ENCODE measurements at places on chromosomes 3 and 15. TPM values are rescaled to one million over a fixed set of nuclear protein-coding genes. Genes with fewer than 3 reads are reported as not detected.

CHRM5 gene
- not detected for total RNA-seq

ZKSCAN7 gene
- 1.4 TPM for total RNA-seq

SOX2 gene
- 24.8 TPM for total RNA-seq

PHLDB2 gene
- 38.4 TPM for total RNA-seq

FAM107A gene
- total RNA-seq, result not detected

DUOX2 gene
- 0.99 TPM for total RNA-seq

FSTL1 gene
- 69.8 TPM for total RNA-seq

ZBTB38 gene
- 35.3 TPM for total RNA-seq

TIGIT gene
- total RNA-seq, result not detected

SMCO1 gene
- not detected for total RNA-seq

HAPLN3 gene
- 7.8 TPM for total RNA-seq

WDR93 gene
- not detected for total RNA-seq

TMEM108 gene
- not detected for total RNA-seq

ARNT2 gene
- 1.0 TPM for total RNA-seq

RPL15 gene
- 1,933 TPM for total RNA-seq

STIMATE gene
- total RNA-seq, result 11.9 TPM

KLHL6 gene
- total RNA-seq, result 0.07 TPM

HTR3E gene
- total RNA-seq, result not detected

CFAP20DC gene
- total RNA-seq, result 9.4 TPM

HGD gene
- total RNA-seq, result 0.05 TPM

CCDC14 gene
- 10.9 TPM for total RNA-seq

GORASP1 gene
- total RNA-seq, result 34.1 TPM

PPM1L gene
- 9.1 TPM for total RNA-seq

FGF12 gene
- total RNA-seq, result 0.14 TPM

CYP8B1 gene
- total RNA-seq, result not detected

CCRL2 gene
- total RNA-seq, result not detected

CCDC54 gene
- not detected for total RNA-seq

KATNBL1 gene
- total RNA-seq, result 19.6 TPM

FAM3D gene
- 11.4 TPM for total RNA-seq

IDH2 gene
- total RNA-seq, result 91.3 TPM

TMEM266 gene
- total RNA-seq, result 0.07 TPM

SLC9C1 gene
- not detected for total RNA-seq

HMG20A gene
- total RNA-seq, result 27.7 TPM

Data from airway epithelial cell (primary cell).